ENCODE measurements at places on chromosomes 6 and 20.

DNA sequence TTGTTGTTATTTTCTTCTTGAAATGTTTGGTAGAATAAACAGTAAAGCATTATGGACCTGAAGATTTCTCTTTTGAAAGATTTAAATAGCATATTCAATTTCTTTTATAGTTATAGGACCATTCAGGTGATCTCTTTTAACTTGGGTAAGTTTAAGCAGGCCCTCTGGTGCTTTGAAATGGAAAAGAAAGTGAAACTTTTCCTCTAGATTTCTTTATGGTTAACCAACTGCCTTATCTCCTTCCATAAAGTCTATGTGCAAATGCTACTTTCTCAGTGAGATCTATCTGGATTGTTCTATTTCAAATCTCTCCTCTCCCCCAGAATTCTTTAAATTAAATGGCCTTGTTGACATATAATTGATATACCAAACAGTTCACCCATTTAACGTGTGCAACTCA, 54.0 kb downstream of the PHACTR2 start:
- no peak for DNase-seq

DNA sequence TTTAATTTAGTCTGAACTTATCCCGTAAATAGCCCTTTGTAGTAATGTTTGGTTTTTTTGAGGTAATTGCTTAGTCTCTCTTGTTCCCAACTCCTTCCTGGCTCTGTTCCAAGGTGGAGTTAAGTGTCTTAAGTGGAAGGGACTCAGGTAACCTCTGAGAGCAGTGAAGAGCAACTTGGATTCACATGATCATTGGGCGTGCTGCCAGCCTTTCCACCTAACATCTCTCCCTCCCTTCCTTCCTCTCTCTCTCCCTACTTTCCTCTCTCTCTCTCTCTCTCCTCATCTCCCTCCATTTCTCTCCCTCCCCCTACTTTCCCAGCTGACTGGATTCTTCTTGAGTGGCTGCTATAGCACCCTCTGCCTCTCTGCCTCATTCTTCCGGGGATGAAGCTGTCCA, 232.9 kb upstream of the SASH1 start:
- DNase-seq, result no peak

GRCh38 chr6:118356054-118356453, 192.0 kb upstream of the PLN start:
- DNase-seq, result no peak

GRCh38 chr6:156741287-156742073, 35.7 kb upstream of the ARID1B start:
- DNase-seq, result no peak

DNA sequence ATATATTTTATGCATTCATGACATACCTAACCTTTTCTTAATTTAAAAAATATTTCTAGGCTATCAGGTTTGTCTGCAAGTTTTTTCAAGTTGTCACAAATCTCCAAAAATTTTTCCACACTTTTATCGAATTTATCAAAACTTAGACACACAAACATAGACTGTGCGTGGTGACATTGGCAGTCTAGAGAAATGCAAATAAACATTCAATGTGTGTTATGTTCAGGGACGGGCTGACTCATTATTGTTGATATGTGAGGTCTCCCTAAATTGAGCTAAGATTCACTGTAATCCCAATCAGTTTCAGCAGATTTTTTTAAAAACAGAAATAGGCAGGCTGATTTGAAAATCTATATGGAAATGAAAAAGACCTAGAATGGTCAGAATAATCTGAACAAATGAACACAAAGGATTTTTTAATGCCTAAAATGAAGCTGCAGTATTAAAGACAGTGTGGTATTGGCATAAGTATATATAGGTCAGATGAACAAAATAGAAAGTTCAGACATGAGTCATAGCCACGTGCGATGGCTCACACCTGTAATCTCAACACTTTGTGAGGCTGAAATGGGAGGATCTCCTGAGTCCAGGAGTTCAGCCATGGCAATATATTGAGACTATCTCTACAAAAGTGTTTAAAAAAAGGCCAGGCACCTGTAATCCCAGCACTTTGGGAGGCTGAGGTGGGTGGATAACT, 19.2 kb downstream of the BLTP3A start:
- DNase-seq, result no peak

Data from HAP-1 (cell line).